ENCODE measurements at places on chromosomes 3 and 15. TPM values are rescaled to one million over a fixed set of nuclear protein-coding genes. Genes with fewer than 3 reads are reported as not detected.

The TM4SF18 gene
- total RNA-seq, result 2.4 TPM

The SNTN gene
- total RNA-seq, result not detected

The CCRL2 gene
- total RNA-seq, result 0.97 TPM

The VPS39 gene
- total RNA-seq, result 22.9 TPM

The ALS2CL gene
- 0.37 TPM for total RNA-seq

The FES gene
- total RNA-seq, result 0.16 TPM
